ENCODE measurements at places on chromosomes 16 and 17. TPM values are rescaled to one million over a fixed set of nuclear protein-coding genes. Genes with fewer than 3 reads are reported as not detected.

The TLK2 gene
- 28.3 TPM for total RNA-seq

The MT4 gene
- total RNA-seq, result not detected

The IL17C gene
- total RNA-seq, result not detected

The SLC7A5 gene
- total RNA-seq, result 12.8 TPM

The TNS4 gene
- total RNA-seq, result not detected

The CHST5 gene
- not detected for total RNA-seq

DNA sequence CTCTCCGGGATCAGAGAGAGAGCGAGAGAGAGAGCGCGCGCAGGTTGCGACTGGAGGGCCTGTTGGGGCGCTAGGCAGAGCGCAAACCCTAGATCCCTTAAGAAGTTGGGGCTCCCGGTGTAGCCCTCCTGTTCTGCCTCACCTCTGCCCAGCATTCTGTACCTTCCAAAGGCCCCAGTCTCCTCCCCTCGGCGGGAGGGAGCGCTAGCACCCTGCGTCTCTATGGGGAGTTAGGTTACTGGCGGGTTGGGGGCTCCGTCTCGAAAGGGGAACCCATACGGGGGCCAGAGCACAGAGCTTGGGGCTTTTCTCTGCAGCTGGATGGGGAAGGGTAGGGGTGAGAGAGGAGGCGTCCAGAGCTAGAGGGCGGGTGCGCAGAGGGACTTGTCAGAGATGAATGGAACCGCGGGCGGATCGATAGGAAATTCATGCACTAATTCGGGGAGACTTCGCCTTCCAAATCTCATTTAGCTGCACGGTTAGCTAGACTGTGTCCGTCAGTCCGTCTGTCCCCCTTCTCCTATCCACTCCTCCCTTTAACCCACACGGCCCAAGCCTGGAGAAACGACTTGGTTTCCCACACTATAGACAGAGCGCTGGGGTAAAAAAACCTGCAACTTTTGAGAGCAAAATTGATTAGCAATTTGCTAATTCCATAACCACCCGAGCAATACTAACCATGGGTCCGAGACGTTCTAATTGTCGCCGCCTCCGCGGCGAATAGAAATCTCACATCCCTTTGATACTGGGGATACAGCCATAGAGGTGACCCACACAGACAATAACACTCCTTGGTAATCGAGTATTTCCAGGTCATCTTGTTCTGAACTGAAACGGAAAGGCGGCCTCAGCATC, 693 bp upstream of the HOXB4 start:
- DNase-seq, result no peak
- peak overlapping the region; percentile 39 for H3K4me3 ChIP-seq
- H3K36me3 ChIP-seq, result no peaks in the 10 kb centered on the region
- peaks cover 23% of the 10 kb centered on the region for H3K4me1 ChIP-seq
- peak overlapping the region; percentile 48 for H3K27ac ChIP-seq

DNA sequence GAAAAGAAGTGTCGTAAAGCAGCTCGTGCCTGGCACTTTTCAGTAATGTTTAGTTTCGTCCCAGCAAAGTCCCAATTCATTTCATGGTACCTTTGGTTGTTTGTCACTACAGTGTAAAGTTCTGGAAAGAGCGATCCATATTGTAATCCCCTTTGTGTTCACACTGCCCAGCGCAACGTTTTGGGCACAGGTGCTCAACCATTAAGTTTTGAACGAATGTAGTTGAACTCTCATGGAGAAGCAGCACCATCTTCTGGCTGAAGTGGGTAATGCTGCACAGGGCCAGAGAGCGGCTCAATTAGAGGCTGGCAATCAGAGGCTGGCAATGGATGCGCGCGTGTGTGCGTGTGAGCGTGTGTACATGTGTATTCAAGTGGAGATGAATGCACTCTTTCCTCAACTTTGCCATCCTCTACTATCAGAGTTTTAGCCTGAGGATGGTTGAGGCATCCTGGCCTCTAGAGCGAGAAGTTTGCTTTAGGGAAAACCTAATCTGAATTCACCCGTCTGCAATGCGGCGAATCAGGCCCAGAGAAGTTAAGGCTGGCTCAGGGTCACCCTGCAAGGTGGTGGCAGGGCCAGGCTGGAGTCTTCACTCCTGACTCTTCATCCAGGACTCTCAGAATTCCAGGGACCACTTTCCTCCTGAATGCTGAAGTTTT, 29.9 kb downstream of the DYNLL2 start:
- peak; percentile 83 for DNase-seq
- no peaks in the 10 kb centered on the region for H3K36me3 ChIP-seq
- H3K4me1 ChIP-seq, result no peaks in the 10 kb centered on the region
- H3K4me3 ChIP-seq, result no peak overlapping the region

DNA sequence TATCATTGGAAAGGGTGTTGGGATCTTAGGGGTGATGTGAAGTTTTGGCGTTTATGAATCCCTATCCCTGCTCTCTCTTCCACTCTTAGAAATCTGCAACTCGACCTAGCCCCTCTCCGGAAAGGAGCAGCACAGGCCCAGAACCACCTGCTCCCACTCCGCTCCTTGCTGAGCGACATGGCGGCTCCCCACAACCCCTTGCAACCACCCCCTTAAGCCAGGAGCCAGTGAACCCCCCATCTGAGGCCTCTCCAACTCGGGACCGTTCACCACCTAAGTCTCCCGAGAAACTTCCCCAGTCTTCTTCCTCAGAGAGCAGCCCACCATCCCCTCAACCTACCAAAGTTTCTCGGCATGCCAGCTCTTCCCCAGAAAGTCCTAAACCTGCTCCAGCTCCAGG, 9.0 kb downstream of the SRRM2 start:
- peaks cover 98% of the 10 kb centered on the region for H3K36me3 ChIP-seq
- no peak for DNase-seq
- H3K27ac ChIP-seq, result no peak overlapping the region
- peaks cover 16% of the 10 kb centered on the region for H3K4me1 ChIP-seq
- H3K4me3 ChIP-seq, result no peak overlapping the region

GRCh38 chr17:32485261-32486110, 1.3 kb upstream of the CDK5R1 start:
- H3K36me3 ChIP-seq, result peaks cover 23% of the 10 kb centered on the region
- peak overlapping the region; percentile 84 for H3K27ac ChIP-seq
- H3K4me3 ChIP-seq, result peak overlapping the region; percentile 63
- no peak for DNase-seq
- peaks cover 37% of the 10 kb centered on the region for H3K4me1 ChIP-seq

DNA sequence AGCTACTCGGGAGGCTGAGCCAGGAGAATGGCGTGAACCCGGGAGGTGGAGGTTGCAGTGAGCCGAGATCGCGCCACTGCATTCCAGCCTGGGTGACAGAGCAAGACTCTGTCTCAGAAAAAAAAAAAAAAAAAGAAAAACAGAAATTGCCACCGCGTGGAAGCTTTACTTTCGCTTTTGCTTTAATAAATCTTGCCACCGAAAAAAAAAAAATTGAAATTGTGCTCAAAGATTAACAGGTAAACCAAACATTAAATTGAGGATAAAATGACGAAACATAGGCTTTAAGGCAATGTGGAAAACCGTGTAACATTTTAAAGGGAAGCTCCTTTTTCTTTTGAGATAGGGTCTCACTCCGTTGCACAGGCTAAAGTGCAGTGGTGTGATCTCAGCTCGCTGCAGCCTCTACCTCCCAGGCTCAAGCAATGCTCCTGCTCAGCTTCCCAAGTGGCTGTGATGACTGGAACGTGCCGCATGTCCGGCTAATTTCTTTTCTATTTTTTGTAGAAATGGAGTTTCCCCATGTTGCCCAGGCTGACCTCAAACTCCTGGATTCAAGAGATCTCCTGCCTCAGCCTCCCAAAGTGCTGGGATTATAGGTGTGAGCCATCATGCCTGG, 40.1 kb downstream of the ZNF276 start:
- no peaks in the 10 kb centered on the region for H3K36me3 ChIP-seq
- no peak for DNase-seq
- no peaks in the 10 kb centered on the region for H3K4me1 ChIP-seq
- H3K27me3 ChIP-seq, result no peaks in the 10 kb centered on the region
- no peak overlapping the region for H3K4me3 ChIP-seq
- no peak overlapping the region for H3K27ac ChIP-seq

GRCh38 chr17:62649570-62649969, 22.1 kb downstream of the MRC2 start:
- H3K4me3 ChIP-seq, result no peak overlapping the region
- H3K4me1 ChIP-seq, result no peaks in the 10 kb centered on the region
- no peaks in the 10 kb centered on the region for H3K36me3 ChIP-seq
- no peaks in the 10 kb centered on the region for H3K27me3 ChIP-seq
- DNase-seq, result no peak

GRCh38 chr17:57622683-57623433, 122.2 kb downstream of the CCDC182 start:
- H3K4me3 ChIP-seq, result no peak overlapping the region
- peaks cover 46% of the 10 kb centered on the region for H3K4me1 ChIP-seq
- peak overlapping the region; percentile 60 for H3K27ac ChIP-seq
- H3K36me3 ChIP-seq, result no peaks in the 10 kb centered on the region

GRCh38 chr17:15409721-15410250, 57.6 kb downstream of the CDRT4 start:
- no peaks in the 10 kb centered on the region for H3K36me3 ChIP-seq
- peak overlapping the region; percentile 67 for H3K27ac ChIP-seq
- no peaks in the 10 kb centered on the region for H3K27me3 ChIP-seq
- DNase-seq, result peak; percentile 81
- H3K4me1 ChIP-seq, result peaks cover 37% of the 10 kb centered on the region
- H3K4me3 ChIP-seq, result peak overlapping the region; percentile 20

- no peaks in the 10 kb centered on the region for H3K36me3 ChIP-seq
- no peaks in the 10 kb centered on the region for H3K4me1 ChIP-seq
- DNase-seq, result no peak
- no peaks in the 10 kb centered on the region for H3K27me3 ChIP-seq
- no peak overlapping the region for H3K4me3 ChIP-seq
These were observed 70.1 kb upstream of the SHISA6 start for GRCh38 chr17:11170881-11171280.

GRCh38 chr16:65786916-65787315, 579.6 kb upstream of the CDH5 start:
- no peaks in the 10 kb centered on the region for H3K4me1 ChIP-seq
- H3K27ac ChIP-seq, result no peak overlapping the region
- H3K4me3 ChIP-seq, result no peak overlapping the region
- DNase-seq, result no peak

DNA sequence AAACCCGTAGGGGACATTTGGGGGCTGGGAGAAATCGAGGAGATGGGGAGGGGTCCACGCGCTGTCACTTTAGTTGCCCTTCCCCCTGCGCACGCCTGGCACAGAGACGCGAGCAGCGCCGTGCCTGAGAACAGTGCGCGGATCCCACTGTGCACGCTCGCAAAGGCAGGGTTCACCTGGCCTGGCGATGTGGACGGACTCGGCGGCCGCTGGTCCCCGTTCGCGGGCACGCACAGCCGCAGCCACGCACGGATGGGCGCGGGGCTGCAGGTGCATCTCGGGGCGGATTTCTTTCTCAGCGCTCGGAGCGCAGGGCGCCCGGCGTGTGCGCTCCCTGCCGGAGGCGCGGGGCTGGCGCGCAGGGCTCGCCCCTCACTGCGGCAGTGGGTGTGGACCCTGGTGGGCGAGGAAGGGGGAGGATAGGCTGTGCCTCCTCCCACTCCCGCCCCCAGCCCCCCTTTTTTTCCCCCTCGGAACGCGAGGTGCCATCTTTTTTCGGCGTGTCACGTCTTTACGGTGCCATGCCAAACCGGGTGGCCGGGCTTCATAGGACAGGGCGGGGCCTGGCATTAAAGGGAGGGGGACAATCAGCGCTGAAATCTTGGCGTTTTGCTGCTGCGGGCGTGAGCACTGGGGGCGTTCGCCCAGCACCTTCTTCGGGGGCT, 1.1 kb downstream of the MAPT start:
- no peaks in the 10 kb centered on the region for H3K36me3 ChIP-seq
- DNase-seq, result no peak
- H3K27me3 ChIP-seq, result no peaks in the 10 kb centered on the region
- peaks cover 34% of the 10 kb centered on the region for H3K4me1 ChIP-seq
- no peak overlapping the region for H3K27ac ChIP-seq

DNA sequence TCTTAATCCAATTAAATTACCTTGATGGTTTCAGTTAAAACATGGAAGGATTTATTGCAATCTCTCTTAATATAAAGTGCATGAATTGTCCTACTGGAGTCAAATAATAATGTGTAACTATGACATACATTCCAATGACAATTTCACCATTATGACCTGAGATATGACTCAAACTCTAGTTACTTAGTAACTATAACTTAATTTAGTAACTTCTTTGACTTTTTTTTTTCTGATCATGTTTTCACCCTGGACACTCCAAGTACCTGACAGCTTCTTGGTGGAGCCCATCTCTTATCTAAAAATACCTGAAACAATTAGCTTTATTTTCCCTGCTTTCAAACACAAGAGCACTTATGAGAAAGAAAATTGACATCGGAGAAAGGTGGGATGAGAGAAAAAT, 123.7 kb downstream of the STX8 start:
- no peaks in the 10 kb centered on the region for H3K4me1 ChIP-seq

- no peaks in the 10 kb centered on the region for H3K36me3 ChIP-seq
- H3K27me3 ChIP-seq, result no peaks in the 10 kb centered on the region
- no peak for DNase-seq
- no peak overlapping the region for H3K4me3 ChIP-seq
These were observed 50.1 kb downstream of the NACA2 start for GRCh38 chr17:61540874-61541273.

GRCh38 chr17:35559495-35560210, 966 bp downstream of the SLFN14 start:
- DNase-seq, result no peak
- H3K4me1 ChIP-seq, result no peaks in the 10 kb centered on the region
- H3K36me3 ChIP-seq, result no peaks in the 10 kb centered on the region
- H3K4me3 ChIP-seq, result no peak overlapping the region
- H3K27me3 ChIP-seq, result no peaks in the 10 kb centered on the region
- no peak overlapping the region for H3K27ac ChIP-seq

DNA sequence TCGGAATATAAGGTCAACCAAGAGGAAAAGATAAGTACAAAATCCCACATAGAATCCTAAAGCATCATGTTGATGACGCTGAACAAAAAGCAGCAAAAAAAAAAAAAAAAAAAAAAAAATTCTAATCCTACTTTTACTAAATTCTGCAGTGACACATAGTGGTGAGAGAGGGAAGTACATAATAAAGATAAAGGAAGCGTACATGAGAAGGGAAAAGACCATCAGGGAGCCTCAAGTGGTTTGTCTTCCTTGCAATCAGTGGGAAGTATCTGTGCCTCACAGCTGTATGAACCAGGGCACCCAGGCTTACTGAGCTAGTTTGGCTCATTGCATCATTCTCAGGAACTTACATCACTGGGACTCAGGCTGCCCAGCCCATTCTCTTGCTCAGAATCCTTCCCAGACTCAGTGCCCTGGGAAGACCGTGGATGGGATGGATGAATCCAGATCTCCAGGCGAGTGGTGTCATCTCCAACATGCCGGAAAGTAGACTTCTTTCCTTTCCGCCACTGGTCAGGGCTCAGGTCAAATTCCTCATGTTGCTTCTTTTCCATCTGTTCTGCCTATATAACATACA, 21.2 kb downstream of the SMG6 start:
- H3K4me3 ChIP-seq, result no peak overlapping the region
- no peaks in the 10 kb centered on the region for H3K27me3 ChIP-seq
- H3K36me3 ChIP-seq, result peaks cover 66% of the 10 kb centered on the region
- no peaks in the 10 kb centered on the region for H3K4me1 ChIP-seq
- H3K27ac ChIP-seq, result no peak overlapping the region

DNA sequence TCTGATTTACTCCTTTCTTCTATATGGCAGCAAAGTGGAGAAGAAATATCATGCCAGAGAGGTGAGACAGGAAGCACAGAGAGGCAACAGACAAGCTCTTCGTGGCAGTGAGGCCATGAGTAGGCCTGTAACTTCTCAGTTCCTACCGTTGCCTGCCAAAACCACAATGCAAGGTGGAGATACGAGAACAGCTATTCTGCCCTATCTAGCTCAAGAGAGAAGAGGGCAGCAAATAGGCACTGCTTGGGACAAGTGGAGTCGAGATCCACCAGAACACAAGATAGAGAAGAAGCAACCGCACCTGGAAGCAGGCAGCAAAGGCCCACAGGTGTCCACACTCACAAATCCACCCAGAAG, 24.8 kb downstream of the RANBP10 start:
- H3K4me3 ChIP-seq, result no peak overlapping the region
- H3K36me3 ChIP-seq, result no peaks in the 10 kb centered on the region
- no peak for DNase-seq
- H3K4me1 ChIP-seq, result no peaks in the 10 kb centered on the region
- no peak overlapping the region for H3K27ac ChIP-seq
